ENCODE measurements at places on chromosomes 5 and 9.

- DNase-seq = no peak
Observed at GRCh38 chr5:125492977-125493376, 746.5 kb upstream of the ZNF608 start.

DNA sequence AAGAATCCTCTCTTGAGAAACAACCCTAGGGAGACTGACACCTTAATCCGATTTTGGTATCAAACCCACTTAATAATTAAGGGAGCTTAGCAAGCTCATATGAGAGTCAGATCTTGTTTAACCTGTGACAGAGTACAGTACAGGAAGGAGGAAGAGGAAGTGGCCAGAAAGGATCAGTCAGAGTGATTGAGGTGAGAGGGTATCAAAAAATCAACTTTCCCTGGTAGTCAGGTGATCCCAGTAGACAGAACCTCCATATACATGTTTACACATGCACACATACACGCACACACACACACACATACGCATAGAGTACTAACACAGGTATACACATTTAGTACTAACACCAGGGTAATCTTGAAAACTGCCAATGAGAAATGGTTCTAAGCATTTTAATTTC, 56.8 kb downstream of the GLIS3 start:
- DNase-seq = no peak

DNA sequence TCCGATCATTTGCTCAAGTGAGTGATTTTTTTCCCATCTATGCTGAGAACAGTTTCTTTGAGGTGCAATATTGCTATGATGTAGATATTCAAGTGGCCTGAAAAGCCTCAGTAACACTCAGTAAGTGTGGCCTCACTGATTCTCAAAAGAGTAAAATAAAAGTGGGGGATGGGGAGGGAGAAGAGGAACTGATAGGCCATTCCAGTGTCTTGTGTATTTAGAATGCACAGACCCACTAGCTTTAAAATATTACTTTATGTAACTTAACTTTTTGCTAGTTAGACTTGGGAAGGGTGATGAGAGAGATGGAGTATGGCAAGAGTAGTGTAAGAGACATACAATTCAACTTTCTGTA, 79.5 kb upstream of the ZNF608 start:
- no peak for DNase-seq

GRCh38 chr9:85603936-85604335, 137.8 kb downstream of the AGTPBP1 start:
- no peak for DNase-seq

DNA sequence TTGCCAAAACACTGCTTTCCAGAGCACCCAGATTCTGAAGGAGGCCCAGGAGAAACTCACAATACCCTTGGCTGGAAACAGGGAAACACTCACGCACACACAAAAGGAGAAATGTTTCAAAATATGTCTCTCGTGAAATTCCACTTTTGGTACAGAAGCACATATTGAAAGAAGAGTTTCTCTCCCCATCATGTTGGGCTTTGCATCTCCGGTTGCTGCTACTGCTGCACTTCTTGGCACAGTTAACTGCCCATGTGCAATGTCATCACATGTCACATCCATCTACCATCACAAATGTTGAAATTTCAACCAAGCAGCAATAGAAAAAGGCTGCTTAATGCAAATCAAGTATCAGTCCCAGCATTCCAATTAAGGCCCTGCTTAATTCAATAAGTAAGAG, 72.1 kb downstream of the ABCA1 start:
- no peak for DNase-seq

DNA sequence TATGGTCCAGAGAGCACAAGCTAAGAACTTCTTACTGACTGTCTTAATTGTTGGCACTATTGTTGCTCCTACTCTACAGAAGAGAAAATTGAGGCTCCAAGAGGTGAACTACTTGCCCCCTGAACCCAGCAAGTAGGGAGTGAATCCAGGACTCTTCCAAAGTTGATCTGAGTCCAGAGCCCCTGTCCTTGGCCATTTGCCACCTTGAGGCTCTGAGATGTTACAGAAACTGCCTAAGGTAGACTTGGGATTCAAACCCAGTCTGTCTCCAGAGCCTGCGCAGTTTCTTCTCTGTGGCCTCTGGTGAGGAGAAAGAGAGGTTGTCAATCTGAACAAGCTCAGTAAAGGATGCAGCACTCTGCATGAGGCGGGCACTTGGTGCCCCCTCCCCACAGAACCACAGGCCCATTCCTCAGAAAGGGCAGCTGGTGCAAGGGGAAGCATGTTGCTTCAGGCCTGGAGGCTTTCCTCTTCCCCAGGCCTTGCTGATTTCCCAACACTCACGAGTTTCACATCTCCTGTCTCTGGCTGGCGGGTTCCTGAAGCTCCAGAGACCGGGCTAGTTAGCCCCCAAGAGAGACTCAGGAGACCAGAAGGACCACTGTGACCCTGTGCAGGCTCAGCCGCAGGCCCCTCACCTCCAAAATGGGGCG, 2.9 kb upstream of the LCP2 start:
- DNase-seq = no peak
